ENCODE measurements at places on chromosomes 3 and 15. TPM values are rescaled to one million over a fixed set of nuclear protein-coding genes. Genes with fewer than 3 reads are reported as not detected.
A peak's percentile ranks its signal among the peaks of the same experiment; 100 is the strongest.

Gene LMAN1L
- total RNA-seq, result not detected

GRCh38 chr15:74470631-74471395 lies 9.9 kb upstream of the UBL7 start:
- no peak for DNase-seq

GRCh38 chr3:13935494-13936094 lies 55.7 kb upstream of the WNT7A start:
- DNase-seq, result no peak

- no peak for DNase-seq
Measured at GRCh38 chr3:140920029-140920428, 21.6 kb upstream of the SLC25A36 start.

Gene TTLL13
- 0.07 TPM for total RNA-seq

GRCh38 chr3:191631496-191631895 lies 170.5 kb downstream of the PYDC2 start:
- DNase-seq, result no peak

GRCh38 chr3:140466535-140466934 lies 211.3 kb upstream of the TRIM42 start:
- peak; percentile 12 for DNase-seq

Gene SERINC4
- not detected for total RNA-seq

Measured in Caki2 (cell line).